ENCODE measurements at places on chromosomes 3 and 15.

DNA sequence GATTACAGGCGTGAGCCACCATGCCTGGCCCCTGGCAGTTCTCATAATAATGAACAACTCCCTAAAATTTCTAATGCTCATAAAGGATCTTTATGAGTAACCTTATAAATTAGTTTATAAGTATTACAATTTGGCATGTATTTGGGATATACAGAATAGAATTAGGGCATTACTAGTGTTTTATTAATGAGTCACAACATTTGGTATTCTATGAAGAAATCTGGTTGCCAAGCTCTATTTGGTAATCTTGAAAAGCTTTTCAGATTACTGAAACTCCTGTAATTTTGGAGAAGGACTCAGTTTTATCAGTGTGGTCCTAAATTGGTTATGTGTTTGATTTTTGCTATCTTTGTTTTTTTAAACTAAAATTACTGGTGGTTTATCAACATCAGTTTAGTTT is 45.8 kb downstream of the TM6SF1 start:
- DNase-seq: no peak

GRCh38 chr3:130948001-130948773 is 54.3 kb downstream of the ATP2C1 start:
- DNase-seq: no peak

GRCh38 chr3:160478338-160478737 is 28.8 kb upstream of the TRIM59 start:
- DNase-seq: no peak

- DNase-seq: no peak
Measured at GRCh38 chr3:168914662-168915061, 748.9 kb downstream of the MECOM start.

DNA sequence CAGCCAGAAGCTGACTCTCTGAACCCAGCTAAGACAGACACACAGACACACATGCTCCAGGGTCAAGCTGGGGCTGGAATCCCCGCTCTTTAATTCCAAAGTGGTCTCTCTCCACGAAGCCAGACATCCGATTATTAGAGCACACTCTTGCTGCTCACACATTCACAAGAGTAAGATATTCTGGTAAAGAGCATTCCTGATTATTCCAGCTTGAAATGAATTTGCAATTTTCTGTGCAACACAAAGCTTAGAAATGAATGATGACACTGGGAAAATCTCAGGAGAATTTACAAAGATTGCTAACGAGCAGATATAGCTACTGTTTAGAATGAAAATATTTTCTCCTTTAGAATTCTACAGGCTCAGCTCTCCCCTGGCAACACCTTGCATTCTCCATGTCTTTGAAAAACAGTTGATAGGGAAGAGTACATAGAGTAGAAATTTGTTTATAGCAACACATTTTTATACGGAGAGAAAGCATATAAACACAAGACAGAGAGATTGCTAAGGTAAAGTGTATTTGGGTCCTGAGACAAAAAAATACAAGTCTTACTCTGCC is 80.6 kb upstream of the EIF1B start:
- no peak for DNase-seq
